ENCODE measurements at places on chromosomes 13 and 19.
A peak's percentile ranks its signal among the peaks of the same experiment; 100 is the strongest.

GRCh38 chr19:45752639-45753038, 16.4 kb downstream of the SIX5 start:
- no peak for DNase-seq

- DNase-seq = no peak
Observed at GRCh38 chr13:103004661-103005345, 61.4 kb downstream of the SLC10A2 start.

DNA sequence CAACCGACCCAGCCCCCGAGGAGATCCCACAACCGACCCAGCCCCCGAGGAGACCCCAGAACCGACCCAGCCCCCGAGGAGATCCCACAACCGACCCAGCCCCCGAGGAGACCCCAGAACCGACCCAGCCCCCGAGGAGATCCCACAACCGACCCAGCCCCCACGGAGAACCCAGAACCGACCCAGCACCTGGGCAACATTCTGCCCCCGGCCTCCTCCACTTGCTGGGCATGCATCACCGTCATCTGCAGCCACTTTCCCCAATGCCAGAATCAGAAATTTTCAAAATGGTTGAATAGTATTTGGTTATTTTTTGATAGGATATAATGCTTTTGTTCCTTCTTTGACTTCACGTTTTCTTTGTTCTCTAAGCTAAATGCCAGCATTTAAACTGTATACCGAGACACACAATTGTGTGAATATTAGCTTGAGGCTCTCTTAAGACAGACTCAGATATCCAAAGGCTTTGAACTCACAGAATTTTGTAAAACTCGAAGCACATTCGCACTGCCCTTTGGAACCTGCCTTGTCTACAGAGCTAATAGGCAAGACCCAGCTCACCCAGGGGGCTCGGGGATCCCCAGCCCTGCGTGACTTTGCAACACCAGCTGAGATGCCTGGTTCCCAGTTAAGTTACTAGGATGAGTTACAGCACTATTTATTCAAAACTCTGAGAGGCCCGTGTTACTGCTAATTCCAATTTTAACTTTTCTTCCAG, 15.5 kb upstream of the RASA3 start:
- DNase-seq = no peak

GRCh38 chr13:101065329-101065728, 351.0 kb downstream of the NALCN start:
- DNase-seq = no peak

DNA sequence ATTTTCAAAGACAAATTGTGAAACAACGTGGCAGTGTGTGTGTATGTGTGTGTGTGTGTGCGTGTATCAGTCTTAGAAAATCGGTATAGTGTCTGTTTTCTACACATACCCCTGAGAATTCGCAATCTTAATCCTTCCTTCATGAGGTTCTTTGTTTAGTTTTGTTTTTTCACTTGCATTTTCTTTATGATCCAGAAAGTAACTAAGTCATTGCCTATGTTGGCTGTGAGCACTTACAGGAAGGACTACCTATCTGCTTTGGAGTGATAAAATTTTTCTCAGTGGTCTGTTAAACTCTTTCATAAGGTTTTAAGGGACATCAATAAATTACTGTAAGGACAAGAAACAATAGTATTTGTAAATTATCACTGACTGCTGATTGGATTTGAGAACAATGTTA, 1587.1 kb downstream of the PCDH9 start:
- no peak for DNase-seq

GRCh38 chr13:21402586-21403307, 56.4 kb downstream of the ZDHHC20 start:
- no peak for DNase-seq

GRCh38 chr19:35609851-35610353, 2.6 kb upstream of the HAUS5 start:
- DNase-seq = no peak

DNA sequence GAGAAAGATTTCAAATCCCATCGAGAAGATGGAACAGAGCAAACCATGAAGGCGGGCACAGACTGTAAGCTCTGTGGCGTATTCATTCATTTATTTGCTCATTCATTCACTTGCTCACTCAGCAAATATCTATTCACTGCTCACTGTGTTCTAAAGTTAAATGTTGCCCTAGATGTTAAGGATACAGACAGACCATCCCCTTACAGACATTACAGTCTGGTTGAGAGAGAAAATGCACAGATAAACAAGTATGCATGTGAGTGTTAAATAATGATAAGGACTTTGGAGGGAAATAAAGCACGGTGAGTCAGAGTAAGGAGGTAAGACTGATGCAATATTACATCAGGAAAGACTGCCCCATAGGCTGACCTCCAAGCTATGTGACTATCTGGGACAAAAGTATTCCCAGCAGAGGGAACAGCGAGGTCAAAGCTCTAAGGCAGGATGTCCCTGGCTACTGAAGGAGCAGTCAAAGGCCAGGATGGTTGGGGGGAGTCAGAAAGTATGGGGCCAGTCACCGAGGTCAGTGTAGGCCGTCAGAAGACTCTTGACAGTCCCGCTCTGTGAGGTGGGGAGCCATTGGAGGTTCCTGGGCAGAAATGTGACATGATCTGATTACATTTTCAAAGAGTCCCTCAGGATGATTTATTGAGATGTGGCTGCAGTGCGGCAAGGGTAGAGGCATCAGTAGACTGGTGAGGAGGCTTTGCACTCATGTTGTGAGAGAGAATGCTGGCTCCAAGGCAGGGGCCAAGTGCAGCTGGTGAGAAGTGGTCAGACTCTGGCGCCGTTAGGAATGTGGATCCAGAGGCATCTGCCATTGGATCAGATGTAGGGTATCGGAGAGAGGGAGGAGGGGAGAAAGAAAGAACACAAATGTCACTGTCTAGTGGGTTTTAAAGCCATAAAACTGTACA, 37.9 kb downstream of the MBNL2 start:
- no peak for DNase-seq

DNA sequence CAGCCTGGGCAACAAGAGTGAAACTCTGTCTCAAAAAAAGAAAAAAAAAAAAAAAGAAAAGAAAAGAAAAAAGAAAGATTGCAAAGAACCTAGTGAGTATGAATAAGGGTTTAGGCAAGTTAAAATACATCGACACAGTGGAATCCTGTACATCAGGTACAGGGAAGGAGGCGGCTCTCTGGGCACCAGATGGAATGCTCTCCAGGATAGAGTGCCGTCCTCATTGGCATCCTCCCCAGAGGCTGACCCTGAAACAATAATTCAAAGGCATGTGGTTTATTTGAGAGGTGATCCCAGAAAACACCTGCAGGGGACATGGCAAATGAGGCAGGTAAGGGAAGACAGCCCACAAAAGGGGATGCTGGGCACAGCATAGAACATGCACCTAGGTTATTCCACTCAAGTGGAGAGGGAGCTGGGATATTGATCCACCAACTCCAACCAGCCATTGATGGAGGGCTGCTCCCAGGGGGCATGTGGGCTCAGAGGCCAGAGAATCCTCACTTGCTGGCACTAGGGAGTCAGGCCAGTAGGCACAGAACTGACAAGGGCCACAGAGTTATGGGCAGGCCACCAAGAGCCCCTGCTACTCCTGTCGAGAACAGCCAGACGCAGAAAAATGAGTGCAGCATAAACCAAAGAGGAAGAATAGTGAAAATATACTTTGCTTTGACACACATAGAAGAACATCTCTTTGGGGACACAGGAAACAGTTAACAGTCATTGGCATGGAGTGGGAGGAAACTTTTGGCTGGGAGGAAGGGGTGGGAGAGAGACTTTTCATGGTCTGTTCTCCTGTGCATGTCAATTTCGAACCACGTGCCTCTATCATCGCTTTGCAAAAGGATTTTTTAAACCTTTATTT, 4.2 kb downstream of the TSPAN16 start:
- DNase-seq = no peak

DNA sequence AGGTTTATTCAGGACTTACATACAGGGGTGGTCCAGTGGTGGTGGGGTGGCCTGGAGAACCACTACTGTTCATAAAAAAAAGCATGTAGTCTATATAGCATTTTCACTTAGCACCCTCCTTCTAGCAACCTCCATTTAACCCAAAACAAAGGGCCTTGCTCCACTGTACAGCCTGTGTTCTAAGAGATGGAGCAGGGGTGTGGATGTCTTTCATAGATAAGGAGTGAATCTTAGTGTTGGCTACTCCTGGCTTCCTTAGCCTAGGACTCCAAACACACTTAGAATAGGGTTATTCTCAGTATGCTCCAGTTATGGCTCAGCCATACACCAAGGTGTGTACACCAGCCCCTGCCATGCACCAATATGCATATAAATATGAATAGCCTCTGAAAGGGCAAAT, 95.2 kb downstream of the ELF1 start:
- DNase-seq = no peak

DNA sequence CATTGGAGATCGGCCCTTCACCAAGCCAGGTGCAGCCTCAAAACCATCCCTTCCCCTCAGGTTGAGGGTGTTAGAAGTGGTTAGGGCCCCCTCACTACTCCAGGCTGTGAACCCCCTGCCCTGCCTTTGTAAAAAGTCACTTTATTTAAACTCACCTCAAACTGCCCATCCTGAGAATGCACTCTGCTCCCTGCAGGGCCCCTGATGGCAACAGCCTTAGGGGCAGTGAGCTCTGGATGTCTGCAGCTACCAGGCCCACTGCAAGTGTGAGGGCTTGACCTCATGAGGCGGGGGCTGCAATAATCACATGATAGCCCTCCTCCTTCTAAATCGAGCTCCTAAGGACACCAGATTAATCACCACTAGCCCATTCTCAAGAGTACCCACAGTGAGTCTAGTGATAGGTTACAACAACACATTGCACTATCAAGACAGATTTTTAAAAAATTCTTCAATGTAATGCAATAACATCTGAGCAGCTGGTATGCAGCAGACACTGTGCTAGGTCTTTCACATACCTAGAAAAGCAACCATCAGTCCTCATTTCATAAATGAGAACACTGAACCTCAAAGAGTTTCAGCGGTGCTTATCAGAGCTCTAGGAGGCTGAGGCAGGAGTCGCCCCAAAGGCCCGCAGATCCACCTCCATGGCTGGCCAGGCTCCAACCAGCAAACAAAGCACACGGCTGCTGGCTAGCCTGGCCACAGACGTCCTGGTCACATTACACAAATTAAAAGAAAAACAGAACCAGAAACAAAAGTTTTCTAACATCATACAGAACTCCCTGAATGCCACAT, 26.0 kb downstream of the SLC7A1 start:
- no peak for DNase-seq

DNA sequence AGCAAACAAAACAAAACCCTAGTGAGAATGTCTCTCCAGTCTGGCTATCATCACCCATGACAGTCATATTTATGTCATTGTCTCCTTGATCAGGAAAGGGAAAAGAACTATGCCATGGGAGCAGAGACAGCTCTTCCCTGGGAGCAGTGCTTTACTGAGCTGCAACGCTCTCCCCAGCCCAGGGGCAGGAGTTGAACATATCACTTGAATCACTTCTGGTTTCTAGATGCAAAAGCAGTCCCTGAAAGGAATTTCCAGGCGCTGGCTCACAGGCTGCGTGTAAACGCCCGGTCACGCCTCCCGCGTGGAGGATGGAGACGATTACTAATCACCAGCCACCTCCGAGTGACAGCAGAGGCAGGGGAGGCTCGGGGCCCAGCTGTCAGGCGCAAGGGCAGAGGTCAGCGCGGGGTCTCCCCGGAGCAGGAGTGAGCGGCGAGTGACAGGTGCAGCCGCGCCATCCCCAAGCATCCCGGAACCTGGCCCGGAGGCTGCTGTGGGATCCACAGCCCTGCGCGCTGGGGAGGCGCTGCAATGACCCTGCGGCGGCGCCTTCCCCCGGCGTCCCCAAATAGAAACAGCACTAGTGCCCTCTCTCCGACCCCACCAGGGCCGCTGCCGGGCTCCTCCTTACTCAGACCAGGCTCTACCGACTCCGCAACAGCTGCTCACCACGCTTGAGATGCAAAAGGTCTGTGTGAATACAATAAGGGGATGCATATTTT, 23.5 kb upstream of the DCLK1 start:
- no peak for DNase-seq

DNA sequence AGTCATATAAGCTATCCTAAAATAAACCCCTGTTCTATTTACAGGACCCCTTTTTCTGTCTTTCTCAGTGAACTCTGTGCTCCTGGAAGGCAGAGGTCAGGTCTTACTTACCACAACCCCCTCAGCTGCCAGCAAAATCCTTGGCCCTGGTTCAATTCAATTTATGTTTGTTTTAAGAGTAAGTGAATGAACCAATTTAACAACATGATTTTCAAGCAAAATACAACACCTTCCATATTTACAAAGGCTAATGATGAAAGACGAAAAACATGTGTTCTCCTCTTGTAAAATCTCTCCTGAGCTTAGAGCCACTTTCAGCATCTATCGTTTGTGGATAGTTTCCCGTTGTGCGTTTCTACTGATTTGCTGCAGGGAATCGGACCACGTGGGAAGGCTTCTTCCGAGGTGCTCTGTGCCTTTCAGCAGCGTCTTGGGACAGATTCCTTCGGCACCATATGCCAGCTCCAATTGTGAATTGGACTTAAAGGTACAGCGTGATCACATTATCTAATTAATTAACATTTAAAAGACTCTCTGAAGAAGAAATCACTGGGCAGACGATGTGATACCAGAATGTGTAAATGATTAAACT, 411.7 kb downstream of the IRS2 start:
- no peak for DNase-seq

DNA sequence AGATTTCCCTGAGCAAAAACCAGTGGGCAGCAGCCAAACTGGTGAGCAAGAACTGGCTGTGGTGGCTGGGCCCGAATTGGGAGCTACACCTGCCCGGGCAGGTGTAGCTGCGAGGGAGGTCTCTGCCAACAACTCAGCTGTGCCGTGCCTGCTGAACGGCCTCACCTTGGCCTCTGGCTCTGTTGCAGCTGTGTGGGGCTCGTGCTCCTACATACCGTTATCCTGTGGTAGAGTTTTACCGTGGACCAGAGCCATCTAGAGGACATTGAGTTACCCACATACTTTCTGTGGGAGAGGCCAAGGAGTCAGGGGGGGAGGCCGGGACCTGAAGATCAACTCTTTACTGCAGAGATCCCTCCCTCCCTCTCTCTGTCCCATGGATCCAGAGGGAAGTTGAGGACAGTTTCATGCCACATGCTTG, 113.2 kb downstream of the TM9SF2 start:
- no peak for DNase-seq

GRCh38 chr19:5292822-5293611, 47.6 kb downstream of the PTPRS start:
- DNase-seq = peak; percentile 76

- no peak for DNase-seq
Observed at GRCh38 chr19:54319049-54319448, 6.1 kb upstream of the LILRA5 start.

GRCh38 chr19:58009666-58010301, 7.2 kb upstream of the ZNF606 start:
- DNase-seq = peak; percentile 91

- no peak for DNase-seq
Observed at GRCh38 chr13:95226932-95227695, 74.1 kb downstream of the ABCC4 start.

- no peak for DNase-seq
Observed at GRCh38 chr13:86608701-86609100, 809.5 kb upstream of the SLITRK6 start.
